ENCODE measurements at places on chromosomes 16 and 17.
A peak's percentile ranks its signal among the peaks of the same experiment; 100 is the strongest.

- no peaks in the 10 kb centered on the region for H3K36me3 ChIP-seq
- peaks cover 5% of the 10 kb centered on the region for H3K4me1 ChIP-seq
- peak; percentile 43 for DNase-seq
- no peaks in the 10 kb centered on the region for H3K27me3 ChIP-seq
- no peak overlapping the region for H3K4me3 ChIP-seq
Observed at GRCh38 chr17:28985950-28986713, 19.7 kb downstream of the SEZ6 start.

- DNase-seq, result no peak
- no peak overlapping the region for H3K27ac ChIP-seq
- H3K4me1 ChIP-seq, result no peaks in the 10 kb centered on the region
- no peak overlapping the region for H3K4me3 ChIP-seq
- no peaks in the 10 kb centered on the region for H3K27me3 ChIP-seq
Observed at GRCh38 chr16:13781169-13781564, 138.8 kb upstream of the ERCC4 start.

- H3K36me3 ChIP-seq, result no peaks in the 10 kb centered on the region
- H3K27ac ChIP-seq, result no peak overlapping the region
- no peaks in the 10 kb centered on the region for H3K27me3 ChIP-seq
- H3K4me1 ChIP-seq, result no peaks in the 10 kb centered on the region
- no peak overlapping the region for H3K4me3 ChIP-seq
Observed at GRCh38 chr16:89257757-89258465, 40.4 kb downstream of the ZNF778 start.

GRCh38 chr17:35254107-35254773 lies 11.4 kb downstream of the SLFN5 start:
- H3K4me3 ChIP-seq, result no peak overlapping the region
- no peak overlapping the region for H3K27ac ChIP-seq
- no peak for DNase-seq
- no peaks in the 10 kb centered on the region for H3K4me1 ChIP-seq
- no peaks in the 10 kb centered on the region for H3K36me3 ChIP-seq
- H3K27me3 ChIP-seq, result no peaks in the 10 kb centered on the region

GRCh38 chr17:17783825-17784656 lies 52.7 kb downstream of the SREBF1 start:
- H3K27ac ChIP-seq, result no peak overlapping the region
- H3K4me3 ChIP-seq, result no peak overlapping the region
- H3K27me3 ChIP-seq, result no peaks in the 10 kb centered on the region
- peak; percentile 66 for DNase-seq
- no peaks in the 10 kb centered on the region for H3K36me3 ChIP-seq
- peaks cover 8% of the 10 kb centered on the region for H3K4me1 ChIP-seq

DNA sequence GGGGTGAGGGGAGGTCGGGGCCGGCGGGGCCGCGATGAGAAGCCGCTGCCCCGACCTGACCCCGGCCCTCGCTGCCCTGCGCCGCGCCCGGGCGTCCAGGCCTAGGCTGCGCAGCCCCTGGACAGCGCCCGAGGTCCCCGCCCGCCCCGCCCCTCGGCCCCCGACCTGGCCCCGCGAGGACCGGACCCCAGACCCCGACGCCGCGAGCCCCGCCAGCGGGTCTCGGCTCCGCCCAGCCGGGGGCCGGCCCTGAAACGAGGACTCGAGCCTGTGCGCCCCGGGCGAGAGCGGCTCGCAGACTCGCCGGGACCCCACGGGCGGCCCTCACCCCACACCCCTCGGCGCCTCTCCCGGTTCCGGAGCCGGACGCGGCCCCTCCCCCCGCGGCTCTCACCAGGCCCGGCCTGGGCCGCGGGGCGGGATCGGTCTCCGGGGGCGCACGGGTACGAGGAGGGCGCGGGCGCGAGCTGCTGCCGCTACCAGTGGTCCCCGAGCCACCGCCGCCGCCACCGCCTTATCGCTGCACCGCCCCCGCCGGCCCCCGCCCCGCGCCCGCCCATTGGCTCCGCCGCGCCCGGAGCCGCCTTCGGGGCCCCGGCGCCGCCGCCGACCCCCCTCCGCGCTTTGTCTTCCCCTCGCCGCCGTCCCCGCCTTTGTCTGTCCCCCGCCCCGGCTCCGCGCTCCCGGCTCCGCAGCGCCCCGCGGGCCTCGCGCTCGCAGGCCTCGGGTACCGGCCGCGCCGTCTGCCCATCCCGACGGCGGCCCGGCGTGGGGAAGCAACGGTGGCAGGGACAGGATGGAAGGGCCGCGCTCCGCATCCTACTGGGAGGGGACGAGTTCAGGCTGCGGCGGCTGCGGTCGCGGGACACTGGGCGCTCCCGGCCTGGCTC lies at the start of gene LIMD2:
Gene LIMD2 (minus strand): TSS at position 488 of the 890 bp plus-strand sequence. CDS start 827 bp downstream, outside the sequence.
- peaks cover 17% of the 10 kb centered on the region for H3K4me1 ChIP-seq
- peaks cover 7% of the 10 kb centered on the region for H3K36me3 ChIP-seq
- DNase-seq, result peak; percentile 74
- peak within 1 kb of the TSS; percentile 98 for H3K27ac ChIP-seq

DNA sequence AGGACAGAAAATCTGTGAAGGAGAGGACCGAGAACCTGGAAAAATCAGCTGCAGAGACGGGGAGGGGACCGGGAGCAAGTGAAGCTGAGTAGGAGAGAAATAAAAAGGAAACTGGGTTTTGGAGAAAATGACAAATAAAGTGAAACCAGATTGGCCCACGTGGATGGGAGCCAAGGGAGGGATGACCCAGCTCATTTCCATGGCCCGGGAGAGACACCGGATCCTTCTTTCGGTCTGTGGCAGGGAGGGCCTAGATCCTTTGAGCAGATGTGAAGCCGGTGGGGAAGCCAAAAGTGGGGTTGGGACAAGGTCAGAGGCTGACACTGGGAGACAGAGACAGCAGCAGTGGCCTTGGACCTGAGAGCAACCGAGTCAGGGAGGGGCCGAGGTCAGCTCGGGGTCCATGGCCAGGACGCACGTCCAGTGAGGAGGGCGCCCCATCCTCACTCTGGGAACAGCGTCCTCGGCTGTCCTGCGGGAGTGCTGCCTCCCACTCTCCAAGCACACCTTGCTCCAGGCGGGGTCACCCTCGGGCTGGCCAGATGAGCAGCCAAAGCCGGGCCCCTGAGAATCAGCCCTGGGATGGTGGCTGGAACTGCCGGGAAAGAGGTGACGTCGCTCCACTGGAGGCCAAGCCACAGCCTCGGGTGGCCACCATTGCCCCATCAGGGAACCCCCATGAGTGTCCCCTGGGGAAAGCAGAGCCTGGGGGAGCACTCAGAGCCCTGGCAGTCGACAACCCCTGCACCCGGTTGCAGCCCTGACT lies 50.8 kb upstream of the CDR2 start:
- H3K36me3 ChIP-seq, result peaks cover 2% of the 10 kb centered on the region
- H3K4me1 ChIP-seq, result no peaks in the 10 kb centered on the region
- H3K4me3 ChIP-seq, result no peak overlapping the region
- no peak for DNase-seq
- no peak overlapping the region for H3K27ac ChIP-seq
- no peaks in the 10 kb centered on the region for H3K27me3 ChIP-seq

DNA sequence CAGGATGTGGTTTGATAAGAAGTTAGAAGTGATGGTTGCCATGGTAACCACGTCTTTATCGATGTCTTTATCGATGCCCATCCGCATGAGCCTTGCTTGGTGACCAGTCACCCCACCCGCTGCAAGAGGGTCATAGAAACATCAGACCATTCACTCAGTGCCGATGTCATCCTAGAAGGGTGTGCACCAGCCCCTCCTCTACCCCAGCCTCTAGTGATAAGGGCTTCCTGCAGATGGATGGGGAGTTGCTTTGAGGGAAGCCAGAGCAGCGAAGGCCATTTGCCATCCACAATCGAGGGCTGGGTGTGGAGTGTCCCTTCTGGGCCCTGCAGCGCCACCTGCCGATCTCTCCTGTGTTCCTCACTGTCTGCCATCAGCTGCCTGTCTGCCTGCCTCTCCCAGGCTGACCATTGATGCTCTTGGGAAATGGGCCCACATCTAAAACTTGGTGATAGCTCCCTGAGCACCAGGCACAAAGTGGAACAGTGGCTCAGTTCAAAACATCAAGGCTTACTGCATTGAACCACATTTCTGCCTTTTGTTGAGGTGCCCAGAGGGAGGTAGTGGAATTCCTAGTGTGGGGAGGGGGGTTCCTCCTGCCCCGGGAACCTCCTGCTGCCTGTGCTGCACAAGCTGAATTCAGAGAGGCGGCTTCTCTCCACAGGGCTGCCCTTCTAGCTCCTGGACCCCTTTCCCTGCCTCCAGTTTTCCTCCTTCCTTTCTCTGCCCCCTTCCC lies 8.9 kb downstream of the CALB2 start:
- H3K4me1 ChIP-seq, result no peaks in the 10 kb centered on the region
- no peaks in the 10 kb centered on the region for H3K36me3 ChIP-seq
- no peaks in the 10 kb centered on the region for H3K27me3 ChIP-seq
- no peak overlapping the region for H3K4me3 ChIP-seq
- H3K27ac ChIP-seq, result no peak overlapping the region
- peak; percentile 95 for DNase-seq
